ENCODE measurements at places on chromosomes 2 and 18.
A peak's percentile ranks its signal among the peaks of the same experiment; 100 is the strongest.

DNA sequence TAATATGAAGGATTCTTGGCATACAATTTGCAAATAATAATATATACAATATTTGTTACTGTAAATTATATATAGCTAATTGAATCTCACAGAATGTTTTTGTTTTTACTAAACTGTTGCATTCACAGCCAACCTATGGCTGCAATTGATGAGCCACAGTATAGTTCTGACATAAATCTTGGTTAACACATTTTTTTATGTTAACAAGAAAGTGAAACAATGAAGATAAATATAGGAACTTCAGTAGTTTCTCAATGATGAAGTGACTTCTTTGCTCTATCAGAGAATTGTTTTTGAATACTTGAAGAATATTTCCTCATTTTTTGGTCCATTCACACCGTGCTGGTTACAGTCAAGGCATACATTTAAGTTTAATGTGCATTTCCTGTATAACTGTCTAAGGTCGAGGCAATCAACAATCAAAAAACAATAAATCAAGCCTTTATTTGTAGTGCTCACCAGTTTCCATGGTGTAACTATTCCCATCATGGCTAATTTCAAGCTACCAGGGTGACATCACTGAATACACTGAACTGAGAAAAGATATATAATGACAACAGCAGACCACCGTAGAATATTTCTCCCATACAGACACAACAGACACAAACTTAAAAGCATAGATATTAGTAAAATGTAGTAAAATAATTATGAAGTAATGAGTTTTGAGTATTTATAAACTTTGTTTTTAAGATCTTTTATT is 12.9 kb upstream of the ETAA1 start:
- no peak for ATAC-seq

DNA sequence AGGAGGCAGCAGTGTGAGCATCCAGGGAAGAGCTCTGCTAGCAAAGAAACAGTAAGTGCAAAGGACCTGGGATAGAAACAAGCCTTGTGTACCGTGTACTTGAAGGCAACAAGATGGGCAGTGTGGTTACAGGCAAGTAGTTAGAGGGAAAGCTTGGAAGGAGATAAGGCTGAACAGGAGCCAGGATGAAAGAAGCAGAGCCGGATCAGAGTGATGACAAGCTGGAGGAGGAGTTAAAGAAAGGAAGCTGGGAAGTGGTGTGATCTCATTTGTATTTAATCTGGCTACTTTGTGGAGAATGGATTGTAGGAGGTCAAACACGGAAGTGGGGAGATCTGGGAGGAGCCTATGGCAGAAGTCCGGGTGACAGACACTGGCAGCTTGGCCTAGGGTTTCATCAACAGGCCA is 44.7 kb upstream of the VPS54 start:
- ATAC-seq: peak; percentile 19

- ATAC-seq: no peak
These were observed 46.8 kb upstream of the ACMSD start for GRCh38 chr2:134791616-134792015.

DNA sequence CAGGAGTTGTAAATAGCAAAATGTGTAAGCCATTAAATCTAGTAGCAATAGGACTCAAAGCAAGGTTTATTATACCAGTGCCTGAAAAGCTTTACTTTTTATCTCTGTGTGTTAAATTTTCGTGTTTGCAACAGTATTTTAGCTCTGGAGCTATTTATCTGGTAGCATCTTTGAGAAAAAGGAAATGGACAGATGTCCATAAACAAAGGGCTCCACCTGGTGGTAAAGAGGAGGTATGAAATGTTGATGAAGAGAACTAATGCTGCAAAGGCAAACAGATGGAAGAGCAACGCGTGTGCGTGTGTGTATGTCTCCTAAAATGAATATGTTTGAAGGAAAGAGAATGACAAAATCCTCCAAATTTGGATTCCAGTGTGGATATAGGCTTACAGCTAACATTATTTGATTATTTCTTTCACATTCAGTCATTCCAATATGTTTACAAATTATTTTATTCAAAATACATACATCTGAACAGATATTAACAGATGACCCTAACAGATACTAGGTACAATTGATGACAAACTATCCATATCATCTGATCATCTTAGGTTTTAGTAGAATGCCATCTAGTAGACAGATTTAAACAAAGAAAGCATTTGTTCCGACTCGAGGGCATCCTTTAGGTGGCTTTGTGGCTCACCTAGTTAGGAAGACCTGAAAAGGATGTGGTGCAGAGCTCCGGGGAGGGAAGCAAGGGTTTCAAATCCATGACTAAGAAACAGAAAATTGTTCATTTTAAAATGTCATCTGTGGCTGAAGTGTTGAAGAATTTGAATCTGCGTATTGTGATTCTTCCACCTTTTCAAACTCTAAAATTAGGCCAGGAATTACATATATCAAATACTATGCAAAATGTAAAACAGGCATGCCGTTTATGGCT is 383.3 kb downstream of the MTX2 start:
- ATAC-seq: peak; percentile 73

DNA sequence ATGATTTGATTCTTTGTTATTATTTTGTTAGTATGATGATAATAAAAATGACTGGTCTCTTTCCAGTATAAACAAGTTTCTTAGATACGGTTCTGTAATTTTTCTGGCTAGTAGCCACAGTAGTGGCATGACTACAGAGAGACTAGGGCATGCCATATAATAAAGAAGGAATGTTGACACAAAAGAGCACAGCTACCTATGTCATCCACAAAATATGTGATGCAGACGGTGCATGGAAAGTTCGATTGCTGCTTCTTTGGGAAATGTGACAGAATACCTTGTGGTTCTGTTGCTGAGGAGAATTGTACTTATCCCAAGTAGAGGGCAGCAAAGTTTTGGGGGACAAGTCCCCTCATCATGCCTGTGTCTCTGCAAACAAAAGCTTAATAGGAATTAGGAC is 26.1 kb upstream of the SETBP1 start:
- ATAC-seq: peak; percentile 95

- ATAC-seq: peak; percentile 51
These were observed 209.3 kb downstream of the SLC4A3 start for GRCh38 chr2:219836647-219837177.

- ATAC-seq: no peak
These were observed 20.9 kb downstream of the DYSF start for GRCh38 chr2:71474116-71474743.

- no peak for ATAC-seq
These were observed 3.6 kb upstream of the ST3GAL5 start for GRCh38 chr2:85892216-85892944.

DNA sequence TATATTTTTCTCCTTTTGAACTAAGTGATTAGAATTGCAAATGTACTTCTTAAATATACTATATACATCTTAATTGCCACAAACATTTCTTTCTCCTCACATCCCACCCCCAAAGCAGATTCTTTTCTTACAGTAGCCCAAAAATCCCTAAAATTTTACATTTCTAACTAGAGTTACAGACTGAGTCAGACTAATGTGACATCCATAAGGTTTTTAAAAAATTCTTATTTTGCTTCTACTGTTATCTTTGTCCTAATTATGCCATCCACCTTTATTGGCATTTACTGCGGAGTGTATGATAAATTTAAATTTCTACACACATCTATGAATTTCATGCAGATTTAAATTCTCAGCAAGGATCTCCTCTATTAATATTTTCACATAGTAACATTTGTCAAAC is 15.8 kb downstream of the PELI1 start:
- no peak for ATAC-seq

GRCh38 chr2:33719067-33719466 is 120.0 kb upstream of the FAM98A start:
- no peak for ATAC-seq

- no peak for ATAC-seq
These were observed 189.4 kb upstream of the GLI2 start for GRCh38 chr2:120546048-120546864.

DNA sequence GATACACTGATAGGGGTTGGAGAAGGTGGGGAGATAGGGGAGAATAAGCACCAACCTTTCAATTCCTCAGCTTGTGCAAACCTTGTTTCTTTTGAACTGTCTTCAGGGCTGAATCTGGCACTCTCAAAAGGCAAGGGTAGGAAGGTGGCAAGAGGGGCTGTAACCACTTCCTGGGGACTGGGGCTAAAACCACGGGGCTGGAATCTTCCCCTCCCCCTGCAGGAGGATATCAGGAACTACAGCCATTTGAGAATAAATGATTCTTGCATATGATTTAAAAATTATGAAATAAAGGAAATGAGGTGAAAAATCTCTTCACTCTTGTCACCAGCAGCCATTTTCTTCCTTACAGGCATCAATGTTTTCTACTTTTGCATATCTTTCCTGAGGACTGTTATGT is 50.8 kb downstream of the ATOH8 start:
- ATAC-seq: peak; percentile 24

- ATAC-seq: no peak
These were observed 43.1 kb downstream of the VPS54 start for GRCh38 chr2:63976125-63976510.

- no peak for ATAC-seq
These were observed 27.9 kb downstream of the C2orf49 start for GRCh38 chr2:105365206-105365605.

- no peak for ATAC-seq
These were observed 126.3 kb upstream of the SERTAD2 start for GRCh38 chr2:64780041-64780440.

DNA sequence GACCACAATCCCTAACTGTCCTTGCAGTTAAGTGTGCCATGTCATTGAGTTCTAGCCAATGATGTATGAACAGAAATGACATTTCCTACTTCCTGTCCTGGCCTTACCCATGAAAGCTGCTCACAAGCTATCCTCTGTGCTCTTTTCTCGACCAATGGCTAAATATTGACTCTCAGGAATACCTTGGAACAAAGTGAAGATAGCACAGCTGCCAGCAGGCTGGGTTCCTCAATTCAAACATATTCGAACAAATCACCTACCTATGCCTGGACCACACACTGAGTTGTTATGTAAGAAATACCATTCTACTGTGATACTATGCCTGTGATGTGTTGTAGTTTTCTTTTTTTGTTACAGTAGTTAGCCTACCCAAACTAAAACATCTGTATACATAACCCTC is 65.1 kb downstream of the GAREM1 start:
- ATAC-seq: no peak

- peak; percentile 98 for ATAC-seq
These were observed 222.1 kb downstream of the MTX2 start for GRCh38 chr2:176491172-176491904.

DNA sequence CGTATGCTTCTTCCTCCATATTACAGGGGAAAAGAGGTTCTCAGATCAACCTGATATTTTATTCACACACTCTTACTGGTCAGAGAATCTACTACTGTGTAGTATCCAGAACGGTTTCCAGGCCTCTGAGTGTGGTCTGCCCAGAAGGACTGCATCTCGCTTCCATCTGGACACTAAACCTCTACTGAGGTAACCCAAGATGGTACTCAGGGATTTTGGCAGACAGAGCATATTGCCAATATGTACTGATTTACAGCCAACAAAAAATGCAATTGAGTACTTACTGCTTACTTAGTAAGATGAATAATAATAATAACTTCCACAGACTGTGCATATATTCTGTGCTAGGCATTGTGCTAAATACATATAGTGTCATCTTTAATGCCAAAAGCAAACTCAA is 55.8 kb downstream of the CYRIA start:
- no peak for ATAC-seq

- no peak for ATAC-seq
These were observed 13.7 kb upstream of the MGAT4A start for GRCh38 chr2:98744595-98744994.

DNA sequence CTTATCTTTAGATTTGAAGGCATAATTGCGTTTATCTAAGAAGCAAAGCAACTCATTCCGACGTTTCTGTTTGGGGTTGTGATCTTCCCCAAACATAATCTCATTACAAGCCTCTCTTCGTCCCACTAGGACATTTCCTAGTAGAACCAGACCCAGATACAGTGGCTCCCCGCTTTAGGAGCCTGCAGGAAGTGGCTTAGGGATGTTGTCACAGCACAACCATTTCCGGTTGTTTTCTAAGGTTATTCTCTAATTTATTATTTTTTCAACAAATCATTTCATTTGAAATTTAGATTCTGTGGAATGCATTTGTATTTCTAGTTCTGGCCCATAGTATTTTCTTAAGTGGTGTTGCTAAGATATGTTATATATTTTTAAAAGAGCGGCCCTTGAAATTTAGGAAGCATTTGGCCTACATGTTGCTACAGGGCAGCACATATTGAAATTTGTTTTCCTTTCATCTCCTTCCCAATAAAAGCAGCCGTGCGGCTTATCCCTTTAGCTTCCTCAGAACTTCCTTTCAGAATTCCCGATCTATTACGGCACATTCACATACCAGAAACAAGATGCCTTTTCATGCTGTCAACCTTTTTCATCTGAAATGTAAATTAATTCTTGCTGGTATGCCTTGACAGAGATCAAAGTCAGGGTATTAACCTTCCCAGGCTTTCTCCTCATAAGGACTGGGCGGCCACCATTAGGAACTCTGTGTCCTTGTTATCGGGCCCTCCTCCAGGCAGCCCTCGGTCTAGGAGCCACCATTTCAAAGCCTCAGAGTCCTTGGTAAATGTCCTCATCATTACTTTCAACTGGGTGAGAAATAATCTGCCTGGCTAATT is 210.9 kb upstream of the SP5 start:
- no peak for ATAC-seq

GRCh38 chr2:146978577-146979555 is 866.0 kb upstream of the ACVR2A start:
- no peak for ATAC-seq

- ATAC-seq: no peak
These were observed 95.6 kb upstream of the CTDP1 start for GRCh38 chr18:79583984-79584401.

DNA sequence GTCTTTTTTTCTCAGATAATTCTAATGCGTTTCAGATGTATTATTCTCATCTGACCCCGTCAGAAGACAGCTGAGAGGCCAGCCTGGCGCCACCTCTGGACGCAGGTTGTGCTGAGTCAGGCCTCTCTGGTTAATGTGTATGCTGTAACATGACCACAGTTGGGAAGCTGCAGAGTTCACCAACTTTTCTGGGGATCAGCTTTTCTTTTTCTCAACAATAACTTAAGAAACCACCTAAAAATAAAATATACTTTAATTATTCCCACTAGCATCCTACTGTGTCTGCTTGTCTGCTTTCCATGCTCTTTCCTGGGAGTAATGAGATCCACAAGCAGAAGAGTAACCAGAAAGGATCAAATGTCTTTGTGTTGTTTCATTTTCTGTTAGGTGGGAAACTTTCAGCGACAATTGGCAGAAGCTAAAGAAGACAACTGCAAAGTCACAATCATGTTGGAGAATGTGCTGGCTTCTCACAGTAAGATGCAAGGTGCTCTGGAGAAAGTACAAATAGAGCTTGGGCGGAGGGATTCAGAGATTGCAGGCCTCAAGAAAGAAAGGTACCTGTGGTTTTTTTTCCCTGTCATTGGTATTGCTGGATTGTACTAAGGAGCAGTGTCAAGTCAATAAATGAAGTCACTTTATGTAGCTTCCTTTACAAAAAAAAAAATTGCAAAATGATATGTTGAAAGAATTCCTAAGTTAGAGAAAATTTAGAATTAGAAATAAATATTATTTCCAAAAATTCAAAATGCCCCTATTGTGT is 79.8 kb downstream of the CCDC150 start:
- peak; percentile 100 for ATAC-seq

DNA sequence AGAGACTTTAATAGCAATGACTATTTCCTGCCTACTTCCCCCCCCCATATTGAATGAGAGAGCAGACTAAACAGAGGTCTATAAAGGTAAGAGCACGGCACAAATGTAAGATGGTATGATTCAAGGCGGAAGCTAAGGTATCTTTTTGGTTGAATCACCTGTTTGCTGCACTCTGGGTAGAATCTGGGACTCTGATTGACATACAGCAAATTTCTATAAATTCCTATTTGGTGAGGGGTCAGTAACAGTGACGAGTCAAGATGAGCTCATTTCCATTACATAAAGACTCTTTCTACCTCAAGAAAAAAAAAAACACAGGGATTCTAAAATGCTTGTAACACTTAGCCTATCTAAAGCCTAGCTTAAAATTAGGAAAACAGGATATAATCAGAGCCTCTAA is 297.3 kb downstream of the TNS1 start:
- no peak for ATAC-seq
